Activated CD8-positive, alpha-beta memory T cell treated with anti-CD3 and anti-CD28 coated beads for 24 hours (primary cell): ENCODE measurements at places on chromosomes 3 and 15.

- DNase-seq: no peak
Measured at GRCh38 chr3:98109807-98110549, 20.5 kb upstream of the OR5H1 start.

- DNase-seq: no peak
Measured at GRCh38 chr3:36172699-36173098, 207.6 kb upstream of the STAC start.

DNA sequence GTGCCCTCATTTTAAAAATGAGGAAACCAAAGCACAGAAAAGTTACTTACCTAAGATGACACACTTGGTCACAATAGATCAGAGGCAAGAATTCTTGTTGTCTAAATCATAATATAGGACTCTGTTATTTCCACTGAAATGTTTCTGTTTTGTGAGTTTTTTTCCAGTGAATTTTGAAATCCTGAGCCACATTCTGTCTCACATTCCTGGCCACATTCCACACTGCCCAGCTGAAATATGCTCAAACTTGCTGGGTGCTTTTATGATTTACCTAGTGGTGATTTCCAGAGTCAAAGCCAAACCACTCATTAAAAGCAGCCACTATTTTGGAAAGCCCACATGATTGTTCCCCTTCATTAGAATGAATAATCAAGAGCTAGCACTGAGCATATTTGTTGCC, 82.3 kb upstream of the NPHP3 start:
- DNase-seq: no peak

- DNase-seq: no peak
Measured at GRCh38 chr3:25661694-25662437, 2.8 kb downstream of the TOP2B start.

DNA sequence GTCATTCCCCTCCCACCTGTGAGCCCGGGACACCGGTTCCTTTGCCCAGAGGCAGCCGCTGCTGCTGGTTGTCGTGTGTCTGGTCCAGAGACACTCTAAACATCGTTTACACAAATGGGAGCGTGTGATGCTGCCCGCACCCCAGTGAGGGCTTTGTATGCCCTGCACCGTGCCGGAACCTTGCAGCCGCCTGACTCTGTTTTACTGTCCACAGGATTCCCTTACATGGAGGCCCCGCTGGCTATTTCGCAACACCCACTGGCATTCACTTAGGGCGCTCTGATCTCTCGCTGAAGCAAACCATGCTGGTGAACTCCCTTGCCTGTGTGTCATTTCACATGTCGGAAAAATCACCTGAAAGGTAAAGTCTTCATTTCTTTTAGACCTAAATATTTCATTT, 100.8 kb upstream of the SLC6A6 start:
- DNase-seq: no peak

- DNase-seq: no peak
Measured at GRCh38 chr15:49223536-49224274, 53.7 kb downstream of the GALK2 start.

DNA sequence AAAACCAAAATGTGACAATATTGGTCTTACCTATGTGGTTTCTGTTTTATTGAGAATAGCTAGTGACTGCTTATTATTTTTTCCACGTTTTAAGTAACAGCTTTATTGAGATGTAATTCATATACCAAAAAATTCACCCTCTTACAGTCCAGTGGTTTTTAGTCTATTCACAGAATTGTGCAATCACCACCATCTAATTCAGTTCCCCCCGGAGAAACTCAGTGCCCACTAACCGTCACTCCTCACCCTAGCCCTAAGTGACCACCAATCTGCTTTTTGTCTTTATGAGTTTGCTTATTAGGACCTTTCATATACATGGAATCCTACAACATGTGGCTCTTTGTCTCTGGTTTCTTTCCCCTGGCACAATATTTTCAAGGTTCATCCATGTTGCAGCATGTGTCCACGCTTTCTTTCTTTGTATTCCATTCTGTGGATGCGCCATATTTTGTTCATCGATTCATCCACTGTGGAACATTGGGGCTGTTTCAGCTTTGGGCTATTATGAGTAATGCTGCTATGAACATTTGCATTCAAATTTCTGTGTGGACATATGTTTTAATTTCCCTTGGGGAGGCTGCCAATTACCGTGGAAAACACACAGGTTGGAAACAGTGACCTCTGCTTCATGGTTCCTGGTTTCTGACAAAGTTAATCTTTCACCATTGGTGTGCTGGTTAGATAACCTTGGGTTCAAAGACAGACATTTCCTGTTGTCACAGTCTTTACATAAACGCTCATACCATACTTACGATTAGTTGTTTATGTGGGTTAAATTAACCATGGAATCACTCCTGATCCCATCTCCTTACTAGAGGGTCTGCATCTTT, 3.2 kb upstream of the BCL2L10 start:
- DNase-seq: no peak

DNA sequence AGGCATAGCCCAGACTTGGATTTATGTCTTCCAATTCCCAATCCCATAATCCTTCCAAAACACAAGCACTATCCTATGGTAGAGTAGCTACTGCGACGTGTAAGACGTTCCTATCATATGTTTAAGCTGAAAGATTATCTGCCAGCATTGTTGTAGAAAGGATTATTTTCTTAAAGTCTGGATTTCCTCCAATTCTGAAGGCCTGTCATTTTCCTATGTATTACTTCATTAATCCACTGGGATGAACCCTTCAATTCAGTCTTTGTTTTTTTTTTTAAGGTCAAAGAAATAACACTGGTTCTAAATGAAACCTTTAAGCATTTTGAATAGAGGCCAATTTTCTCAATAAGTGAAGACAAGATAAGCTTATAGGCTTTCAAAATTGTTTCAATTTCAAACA, 289.0 kb downstream of the SLC9A9 start:
- DNase-seq: no peak

DNA sequence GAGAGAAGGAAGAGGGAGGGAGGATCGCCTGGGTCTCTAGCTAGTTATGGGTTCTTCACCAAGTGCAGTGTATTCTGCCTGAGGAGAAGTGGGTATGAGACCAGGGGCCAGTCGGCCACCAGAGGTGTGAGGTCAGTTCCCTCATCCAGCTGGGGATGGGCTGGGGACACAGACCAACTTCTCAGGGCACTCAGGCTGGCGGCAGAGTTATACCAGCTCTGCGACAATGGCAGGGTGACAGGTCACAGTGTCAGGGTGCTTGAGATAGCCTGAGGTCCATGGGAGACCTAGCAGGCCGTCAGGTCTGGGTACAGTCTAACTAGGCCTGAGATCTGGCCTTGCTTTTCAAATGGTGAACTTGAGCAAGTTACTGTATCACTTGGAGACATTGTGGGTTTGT, 31.4 kb upstream of the PLXNA1 start:
- no peak for DNase-seq

DNA sequence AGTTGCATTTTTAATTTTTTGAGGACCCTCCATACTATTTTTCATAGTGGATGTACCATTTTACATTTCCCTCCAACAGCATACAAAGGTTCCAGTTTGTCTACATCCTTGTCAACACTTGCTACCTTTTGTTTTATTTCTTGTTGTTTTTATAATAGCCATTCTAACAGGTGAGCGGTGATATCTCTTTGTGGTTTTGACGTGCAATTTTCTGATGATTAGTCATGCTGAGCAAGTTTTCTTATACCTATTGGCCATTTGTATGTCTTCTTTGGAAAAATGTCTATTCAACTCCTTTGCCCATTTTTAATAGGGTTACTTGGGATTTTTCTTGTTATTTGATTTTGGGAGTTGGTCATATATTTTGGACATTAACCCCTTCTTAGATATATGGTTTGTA, 187.0 kb downstream of the CDIN1 start:
- no peak for DNase-seq

DNA sequence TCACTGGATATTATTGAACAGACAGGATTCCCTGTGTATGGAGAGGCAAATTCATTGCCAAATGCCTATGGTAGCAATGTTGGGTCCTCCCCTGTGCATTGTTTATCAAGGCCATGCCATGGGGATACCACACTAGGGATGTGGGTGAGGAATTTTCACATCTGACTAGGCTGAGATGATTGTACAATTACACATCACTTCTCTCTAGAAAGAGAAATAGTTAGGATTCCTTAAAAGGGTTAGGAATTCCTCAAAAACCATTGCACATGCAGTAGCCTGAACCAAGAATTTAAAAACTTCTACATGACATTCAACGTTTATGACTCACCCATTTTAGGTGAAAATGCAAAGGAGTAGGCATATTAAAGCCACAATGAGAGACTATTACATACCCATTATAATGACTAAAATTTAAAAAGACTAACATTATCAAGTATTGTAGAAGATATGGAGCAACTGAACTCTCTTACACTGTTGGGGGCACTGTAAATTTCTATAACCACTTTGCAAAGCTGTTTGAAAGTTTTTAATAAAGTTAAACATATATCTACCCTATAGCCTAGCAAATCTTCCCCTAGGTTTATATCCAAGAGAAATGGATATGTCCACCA, 175.9 kb downstream of the THRB start:
- no peak for DNase-seq

- no peak for DNase-seq
Measured at GRCh38 chr3:159992589-159992988, 4.0 kb downstream of the IL12A start.

DNA sequence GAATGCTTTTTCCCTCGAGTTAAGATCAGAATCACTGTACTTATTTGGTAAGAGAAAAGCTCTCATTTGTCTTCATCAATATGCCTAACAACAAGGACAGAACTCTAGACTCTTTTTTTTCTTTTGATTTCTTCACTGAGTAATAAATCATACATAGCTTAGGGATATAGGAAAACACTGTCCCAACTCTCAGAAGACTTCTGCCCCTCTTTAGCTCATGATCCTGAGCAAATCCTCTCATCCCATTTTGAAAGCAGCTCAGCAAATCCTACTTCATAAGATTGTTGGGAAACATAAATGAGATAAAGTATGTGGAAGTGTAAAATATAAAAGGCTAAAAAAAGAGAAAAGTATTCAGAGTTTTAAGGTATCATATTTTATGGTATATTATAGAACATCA, 141.7 kb downstream of the ATP8B4 start:
- DNase-seq: no peak

DNA sequence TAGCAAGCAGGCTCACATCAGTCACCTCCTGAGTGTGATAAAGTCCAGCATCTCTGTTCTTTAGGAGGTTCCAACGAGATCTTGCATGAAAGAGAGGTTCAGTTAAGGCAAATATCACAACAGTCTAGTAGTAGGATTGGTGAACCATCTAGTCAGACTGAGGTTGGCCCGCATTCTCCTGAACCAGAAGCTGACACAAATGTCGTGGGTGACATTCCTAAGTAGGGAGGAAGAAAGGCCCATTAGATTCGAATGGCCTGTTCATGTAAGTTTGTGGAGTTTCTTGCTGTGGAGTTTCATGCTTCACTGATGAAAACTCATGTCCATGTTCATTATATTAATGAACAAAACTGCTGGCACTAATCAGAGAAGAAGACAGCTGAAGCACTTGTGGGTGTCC, 66.7 kb upstream of the XCR1 start:
- no peak for DNase-seq

- no peak for DNase-seq
Measured at GRCh38 chr15:48865370-48866079, 12.4 kb upstream of the EID1 start.

GRCh38 chr15:66233487-66234415, 19.8 kb downstream of the MEGF11 start:
- no peak for DNase-seq
